ENCODE measurements at places on chromosomes 3 and 15.

DNA sequence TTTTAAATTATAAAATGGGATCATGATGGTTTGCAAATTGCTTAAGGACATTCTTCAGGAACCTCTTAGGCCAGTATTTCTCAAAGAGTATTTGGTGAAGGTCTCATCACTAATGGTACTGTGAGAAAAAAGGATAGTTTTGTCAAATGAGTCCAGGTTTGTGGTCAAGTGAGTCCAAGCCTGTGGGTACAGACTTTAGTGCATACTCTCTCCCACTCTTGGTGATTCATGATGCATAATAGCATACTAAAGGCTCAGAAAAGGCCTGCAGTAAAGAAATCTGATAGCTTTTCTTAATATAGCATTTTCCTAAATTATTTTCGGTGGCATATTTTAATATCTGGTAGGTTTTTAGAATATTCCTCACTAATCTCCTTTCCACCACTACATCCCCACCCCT is 20.0 kb downstream of the BOC start:
- DNase-seq: no peak

DNA sequence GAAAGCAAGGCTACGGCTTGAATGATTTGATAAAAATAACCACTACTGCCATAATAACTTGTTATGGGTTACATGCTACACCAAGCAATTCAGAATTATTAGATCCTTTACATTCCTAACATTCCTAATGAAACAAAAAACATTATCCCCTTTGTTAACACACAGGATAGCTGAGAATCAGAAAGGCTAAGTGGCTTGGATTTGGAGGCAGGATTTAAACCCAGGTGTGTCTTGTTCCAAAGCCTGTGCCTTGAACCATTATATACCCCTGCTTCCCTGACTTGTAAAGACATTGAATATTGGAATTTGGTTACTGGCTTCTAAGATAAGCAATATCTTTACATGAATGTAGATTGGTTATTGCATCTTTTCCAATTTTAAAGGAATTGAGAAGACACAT is 417.1 kb upstream of the GOLIM4 start:
- no peak for DNase-seq

DNA sequence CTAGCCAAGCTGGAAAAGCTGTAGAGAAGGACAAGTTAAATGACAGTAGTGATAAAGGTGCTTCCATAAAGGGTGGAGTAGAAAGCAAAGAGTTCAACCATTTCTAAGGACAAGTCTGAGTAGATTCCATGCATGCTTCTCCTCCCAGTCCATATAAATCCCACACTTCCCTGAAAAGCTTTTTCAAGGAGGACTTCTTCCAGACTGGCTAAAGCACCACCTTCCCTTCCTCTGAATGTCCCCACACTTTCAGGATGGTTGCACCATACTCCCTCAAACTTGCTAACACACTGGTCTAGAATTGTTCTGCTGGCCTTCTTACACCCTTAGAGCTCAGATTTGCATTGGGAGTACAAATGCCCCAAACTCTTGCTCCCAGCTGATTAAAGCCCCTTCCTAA is 40.9 kb downstream of the FBN1 start:
- DNase-seq: no peak

DNA sequence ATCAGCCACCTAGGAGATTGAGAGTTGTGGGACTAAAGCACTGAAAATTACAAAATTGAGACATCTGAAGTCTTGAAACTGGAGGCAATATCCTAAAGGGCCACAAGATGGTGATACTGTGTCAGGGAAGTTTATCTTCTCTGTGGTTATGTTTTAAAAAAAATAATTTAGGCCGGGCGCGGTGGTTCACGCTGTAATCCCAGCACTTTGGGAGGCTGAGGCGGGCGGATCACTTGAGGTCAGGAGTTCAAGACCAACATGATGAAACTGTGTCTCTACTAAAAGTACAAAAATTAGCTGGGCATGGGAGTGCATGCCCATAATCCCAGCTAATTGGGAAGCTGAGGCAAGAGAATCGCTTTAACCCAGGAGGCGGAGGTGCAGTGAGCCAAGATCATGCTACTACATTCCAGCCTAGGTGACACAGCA is 17.9 kb upstream of the NIT2 start:
- no peak for DNase-seq

GRCh38 chr3:195096484-195097330 is 174.3 kb downstream of the XXYLT1 start:
- no peak for DNase-seq

- peak; percentile 10 for DNase-seq
These were observed 1.0 kb downstream of the LRCH3 start for GRCh38 chr3:197791892-197792647.

GRCh38 chr15:51191072-51191670 is 96.5 kb upstream of the TNFAIP8L3 start:
- DNase-seq: no peak

- no peak for DNase-seq
These were observed 37.1 kb upstream of the RPL35A start for GRCh38 chr3:197912741-197913476.

DNA sequence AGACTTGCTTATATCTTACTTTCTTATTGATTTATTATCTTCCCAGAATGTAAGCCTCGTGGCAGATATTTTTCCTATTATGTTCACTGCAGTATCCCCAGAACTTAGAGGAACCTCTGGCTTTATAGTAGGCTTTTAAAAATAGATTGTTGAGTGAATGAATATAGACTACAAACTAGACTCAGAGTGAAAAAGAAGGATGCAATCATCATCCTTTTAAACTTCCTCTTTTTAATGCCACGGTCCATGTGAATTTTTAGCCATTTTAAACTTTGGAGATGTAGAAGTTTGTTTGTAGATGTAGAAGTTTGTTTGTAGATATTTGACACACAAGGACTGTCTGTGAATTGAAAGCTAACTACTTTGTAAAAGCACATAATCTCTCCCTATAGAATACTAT is 7.2 kb upstream of the P2RY12 start:
- no peak for DNase-seq

DNA sequence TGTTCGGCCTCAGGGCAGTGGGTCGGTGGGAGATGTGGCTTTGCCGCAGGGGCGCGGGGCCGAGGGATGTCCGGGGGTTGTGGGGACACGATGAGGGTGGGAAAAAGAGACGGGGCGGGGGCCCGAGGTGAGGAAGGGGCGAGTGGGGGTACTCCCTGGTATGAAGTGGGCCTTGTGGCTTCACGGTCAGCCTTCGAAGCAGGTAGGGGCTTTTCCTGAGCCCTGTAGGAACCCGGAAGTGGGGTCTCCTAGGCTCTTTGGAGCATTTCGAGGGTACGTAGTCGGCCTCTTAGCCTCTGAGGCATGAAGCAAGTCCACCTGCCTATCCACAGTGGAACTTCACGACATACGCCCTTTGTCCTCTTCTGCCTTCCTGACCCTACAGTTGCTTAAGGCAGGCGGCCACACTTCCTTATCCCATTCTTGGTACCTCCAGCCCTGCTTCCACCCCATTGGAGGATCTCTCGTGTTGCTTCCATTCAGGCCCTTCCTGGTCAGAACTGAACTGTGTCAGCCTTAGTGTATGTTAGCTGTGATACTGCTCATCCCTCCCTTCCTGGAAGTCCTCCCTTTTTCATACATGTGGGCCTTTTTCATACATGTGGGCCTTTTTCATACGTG is 389 bp downstream of the ARPC4 start:
- DNase-seq: no peak

DNA sequence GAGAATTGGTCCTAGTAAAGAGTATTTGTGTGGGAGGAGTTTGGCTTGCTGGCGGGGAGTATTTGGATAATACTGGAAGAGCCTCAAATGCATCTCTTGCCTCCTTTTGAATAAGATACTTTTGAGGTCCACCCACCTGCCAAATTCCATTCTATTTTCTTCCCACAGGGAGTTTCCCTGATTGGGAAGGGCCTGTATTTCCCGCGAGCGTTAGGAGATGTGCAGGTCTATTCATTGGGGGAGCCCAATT is 406 bp upstream of the RASA2 start:
- DNase-seq: no peak

- no peak for DNase-seq
These were observed at the start of gene HRH1 for GRCh38 chr3:11154036-11154952. Gene HRH1, plus strand, starts transcription at chr3:11154493. Its CDS starts 104,545 bp downstream, at chr3:11259038.

DNA sequence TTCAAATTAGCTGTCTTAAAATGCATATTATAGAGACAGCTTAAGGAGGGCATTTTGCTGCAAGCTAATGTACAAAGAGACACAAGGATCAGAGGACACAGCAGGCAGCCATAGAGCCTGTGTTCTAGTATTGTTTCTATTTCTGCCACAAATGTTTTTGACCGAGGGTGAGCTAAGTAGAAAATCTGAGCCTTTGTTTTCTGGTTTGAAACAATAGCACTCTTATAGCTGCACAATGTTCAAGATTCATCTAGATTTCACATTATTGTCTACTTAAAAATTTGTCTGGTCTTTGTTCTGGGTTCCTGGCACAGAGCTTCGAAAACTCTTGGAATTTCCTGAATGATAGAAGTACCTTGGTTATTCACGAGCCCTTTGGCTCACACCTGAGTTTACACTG is 40.0 kb upstream of the TUSC7 start:
- DNase-seq: no peak

GRCh38 chr3:183261151-183261724 is 8.2 kb downstream of the B3GNT5 start:
- no peak for DNase-seq

- no peak for DNase-seq
These were observed 117.5 kb downstream of the PGPEP1L start for GRCh38 chr15:98889930-98890695.

DNA sequence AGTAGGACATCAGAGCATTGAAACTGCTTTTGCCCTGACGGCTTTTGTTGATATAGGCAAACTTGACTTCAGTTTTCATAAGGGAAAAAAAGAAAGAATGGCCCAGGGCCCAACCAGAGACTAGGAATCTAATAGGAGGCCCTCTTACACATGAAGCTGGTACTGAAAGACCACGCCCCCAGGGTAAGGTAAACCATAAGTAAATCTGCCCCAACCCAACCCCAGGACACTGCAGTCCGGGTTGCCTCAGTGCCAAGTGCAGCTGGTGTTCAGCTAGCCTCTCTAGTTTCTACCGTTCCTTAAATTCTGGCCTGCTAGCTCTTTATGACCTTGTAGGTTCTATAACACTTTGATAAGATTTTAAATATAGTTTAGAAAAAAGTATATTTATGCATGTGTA is 136.7 kb downstream of the AQP9 start:
- no peak for DNase-seq

DNA sequence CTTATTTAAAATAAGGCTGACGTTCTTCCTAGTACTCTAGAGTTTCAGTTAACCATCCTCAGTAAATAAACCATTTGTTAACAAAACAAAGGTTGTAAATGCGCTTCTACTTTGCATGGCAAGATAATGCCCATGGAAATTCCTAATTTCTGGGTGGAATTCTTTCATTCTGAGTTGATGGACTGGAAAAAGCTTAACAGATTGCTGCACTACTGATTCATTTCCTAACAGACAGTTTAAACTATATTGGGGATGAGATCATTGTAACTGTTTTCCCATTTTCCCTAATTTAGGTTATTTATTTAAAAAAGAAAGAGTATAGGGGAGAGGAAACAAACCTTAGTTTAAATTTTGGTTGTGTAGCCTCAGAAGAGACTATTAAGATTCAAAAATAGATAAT is 342.2 kb downstream of the NLGN1 start:
- no peak for DNase-seq

DNA sequence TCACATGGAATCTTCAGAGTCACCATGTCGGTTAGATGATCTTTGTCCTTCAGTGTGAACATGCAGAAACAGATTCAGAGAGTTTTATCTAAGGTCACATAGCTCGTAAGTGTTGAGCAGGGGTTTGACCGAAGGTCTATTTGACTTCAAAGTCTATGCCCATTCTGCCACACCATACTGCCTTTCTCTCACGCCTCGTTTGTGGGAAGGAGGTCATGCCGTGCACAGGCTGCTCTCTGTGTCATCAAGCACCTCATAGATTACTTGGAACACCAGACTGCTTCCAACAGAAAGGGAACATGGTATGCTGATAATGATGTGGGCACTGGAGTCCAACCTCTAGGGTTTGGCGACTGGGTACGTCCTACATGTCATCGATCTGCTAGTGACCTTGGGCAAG is 128.8 kb downstream of the SV2B start:
- DNase-seq: no peak

DNA sequence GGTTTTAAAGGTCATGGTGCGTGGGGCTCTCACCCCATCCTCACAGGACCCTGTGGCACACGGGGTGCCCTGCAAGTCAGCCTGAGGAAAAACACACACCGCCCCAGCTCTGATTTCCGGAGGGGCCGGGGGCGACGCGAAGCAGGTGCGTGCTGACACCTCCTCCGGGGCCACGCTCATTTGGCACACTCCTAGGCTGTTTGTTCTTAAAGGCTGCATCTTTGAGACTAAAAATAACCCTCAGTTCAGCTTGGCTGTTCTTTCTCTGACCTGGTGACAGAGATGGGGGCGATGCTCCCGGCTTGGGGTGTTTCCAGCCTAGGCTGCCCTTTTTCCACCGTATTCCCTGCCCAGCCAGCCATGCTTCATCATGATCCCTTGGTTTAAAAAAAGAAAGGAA is 141.5 kb upstream of the TPM1 start:
- DNase-seq: no peak

GRCh38 chr15:45136378-45136764 is 6.6 kb downstream of the DUOX1 start:
- DNase-seq: no peak
